ENCODE measurements at places on chromosomes 12 and 14.

DNA sequence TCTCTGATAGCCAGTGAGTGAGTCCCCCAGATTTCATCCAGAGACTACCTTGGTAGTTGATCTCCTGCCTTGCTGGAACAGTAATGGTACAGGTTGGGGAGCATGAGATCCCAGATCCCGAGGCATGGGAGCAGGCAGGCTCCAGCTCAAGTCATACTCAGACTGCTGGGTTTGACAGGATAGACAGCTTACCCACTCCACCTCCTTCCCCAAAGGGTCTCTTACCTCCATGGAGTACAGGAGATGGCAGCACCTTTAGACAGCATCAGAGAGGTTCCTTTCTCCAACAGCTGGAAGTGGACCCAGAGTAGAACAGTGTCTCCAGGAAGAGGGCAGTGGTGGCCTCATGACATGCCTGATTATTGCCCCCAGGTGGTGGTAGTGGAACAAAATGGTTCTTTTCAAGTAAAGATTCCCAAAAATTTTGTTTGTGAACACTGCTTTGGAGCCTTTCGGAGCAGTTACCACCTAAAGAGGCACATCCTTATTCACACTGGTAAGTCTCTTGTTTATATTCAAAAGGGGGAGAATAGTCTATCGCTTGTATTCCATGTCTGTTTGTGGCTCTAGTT lies 4.9 kb upstream of the CSAD start:
- DNase-seq: no peak

DNA sequence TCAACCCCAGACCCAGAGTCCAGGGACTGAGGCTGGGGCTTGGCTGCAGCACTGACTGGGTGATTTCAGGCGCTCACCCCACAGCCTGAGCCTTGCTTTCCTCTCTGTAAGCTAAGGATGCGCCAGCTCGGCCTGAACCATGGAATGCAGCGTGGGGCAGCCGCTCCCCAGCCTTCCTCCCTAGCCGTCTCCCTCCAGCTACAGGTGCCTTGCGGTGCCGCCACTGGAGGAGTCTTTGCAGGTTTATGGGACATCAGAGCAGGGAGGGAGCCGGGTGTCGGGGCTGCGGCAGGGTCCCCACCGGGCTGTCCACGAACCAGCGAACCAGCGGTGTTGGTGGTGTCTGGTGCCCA lies 19.4 kb downstream of the PPP2R5C start:
- DNase-seq: no peak

DNA sequence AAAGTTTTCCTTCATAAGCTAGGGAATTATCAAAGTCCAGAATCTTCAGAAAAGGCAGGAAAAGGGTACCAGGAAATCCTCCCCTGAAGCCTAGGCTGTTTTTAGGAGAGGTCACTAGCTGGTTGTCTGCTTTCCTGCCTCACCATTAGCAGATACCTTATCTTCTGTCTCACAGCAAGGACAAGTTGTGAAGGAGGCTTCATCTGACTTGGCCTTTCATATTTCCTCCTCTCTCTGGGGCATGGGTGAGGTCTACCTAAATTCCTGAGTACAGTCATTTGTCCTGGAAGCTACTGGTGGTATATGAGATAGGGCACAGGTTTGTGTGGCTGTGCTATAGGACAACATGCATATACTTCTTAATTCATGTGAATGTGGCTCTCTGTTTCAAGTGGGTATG lies 2.3 kb downstream of the FOXJ2 start:
- no peak for DNase-seq

- DNase-seq: peak; percentile 66
Measured at GRCh38 chr14:68939893-68940613, 39.0 kb downstream of the ACTN1 start.

DNA sequence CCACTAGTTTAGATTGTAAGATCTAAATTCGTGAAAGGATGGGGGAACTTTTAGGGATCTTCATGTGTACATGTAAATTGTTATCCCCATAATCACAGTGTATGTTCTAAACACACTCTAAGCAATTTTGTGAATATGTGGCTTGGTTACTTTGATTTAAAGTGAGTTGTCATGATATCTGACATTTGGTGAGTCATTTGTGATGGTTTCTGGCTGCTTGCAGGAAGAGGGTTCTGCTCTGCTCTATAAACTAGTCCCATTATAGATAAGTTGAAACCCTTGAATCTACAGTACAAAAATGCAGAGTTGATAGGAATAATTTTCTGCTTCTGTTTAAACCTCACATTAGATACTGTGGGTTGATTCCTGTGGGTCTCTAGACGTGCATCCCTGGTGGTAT lies 14.8 kb downstream of the GUCY2C start:
- no peak for DNase-seq

GRCh38 chr14:92906420-92906819 lies 16.5 kb upstream of the CHGA start:
- DNase-seq: no peak

- no peak for DNase-seq
Measured at GRCh38 chr14:77086951-77087350, 11.1 kb upstream of the CIPC start.

DNA sequence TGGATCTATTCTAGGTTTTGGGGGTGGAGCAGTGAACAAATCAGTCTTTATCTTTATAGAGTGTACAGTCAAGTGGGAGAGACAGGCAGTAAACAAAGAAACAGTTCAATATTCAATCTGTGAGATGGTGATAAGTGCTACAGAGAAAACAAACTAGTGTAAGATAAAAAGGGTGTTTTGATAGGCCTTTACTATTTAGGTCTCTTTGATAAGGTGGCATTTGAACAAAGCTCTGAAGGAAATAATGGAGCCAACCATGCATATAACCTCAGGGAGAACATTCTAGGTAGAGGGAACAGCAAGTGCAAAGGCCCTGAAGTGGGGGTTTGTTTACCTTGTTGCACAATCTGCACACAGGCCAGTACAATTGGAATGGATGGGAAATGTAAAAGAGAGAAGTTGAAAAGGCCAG lies 47.3 kb downstream of the PTPN11 start:
- no peak for DNase-seq

- DNase-seq: no peak
Measured at GRCh38 chr12:38878333-38878705, 27.1 kb downstream of the CPNE8 start.

DNA sequence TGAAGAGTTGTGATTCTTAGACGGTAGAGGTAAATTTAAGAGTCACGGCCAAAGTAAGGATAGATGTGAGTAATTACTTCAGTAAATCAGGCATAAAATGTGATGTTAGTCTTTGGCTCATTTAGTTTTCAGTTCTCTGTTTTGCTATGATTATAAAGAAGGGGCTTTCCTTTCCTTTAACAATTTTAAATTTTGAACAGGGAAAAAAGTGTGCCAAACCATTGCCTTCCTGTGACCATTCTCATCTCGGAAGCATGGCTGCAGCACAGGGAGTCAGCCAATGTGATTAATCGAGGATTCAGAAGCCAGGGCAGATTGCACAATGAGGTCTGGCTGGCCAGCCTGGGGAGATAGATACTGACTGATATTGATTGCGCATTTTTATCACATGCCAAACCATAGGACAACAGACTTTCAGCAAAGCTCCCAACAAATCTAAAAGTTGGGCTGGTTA lies 480.2 kb upstream of the PRICKLE1 start:
- no peak for DNase-seq

DNA sequence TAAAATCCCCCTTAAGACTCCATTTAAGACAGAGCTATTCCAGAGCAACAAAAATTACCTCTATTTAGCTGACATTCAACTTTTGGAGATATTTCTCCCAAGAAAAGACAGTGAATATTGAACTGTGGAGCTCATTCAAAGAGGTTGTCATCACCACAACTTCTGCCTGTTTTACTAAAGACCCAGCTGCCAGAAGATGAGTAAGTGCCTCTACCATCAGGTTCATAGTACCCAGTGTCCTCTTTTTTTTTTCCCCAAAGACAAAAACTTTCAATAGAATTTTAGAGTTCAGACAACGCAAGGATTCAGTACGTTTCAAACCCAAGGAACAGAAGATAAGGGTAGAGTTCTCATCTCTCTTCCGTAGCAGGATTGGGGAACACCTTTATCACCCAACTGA lies 461.3 kb downstream of the BCAT1 start:
- DNase-seq: no peak

DNA sequence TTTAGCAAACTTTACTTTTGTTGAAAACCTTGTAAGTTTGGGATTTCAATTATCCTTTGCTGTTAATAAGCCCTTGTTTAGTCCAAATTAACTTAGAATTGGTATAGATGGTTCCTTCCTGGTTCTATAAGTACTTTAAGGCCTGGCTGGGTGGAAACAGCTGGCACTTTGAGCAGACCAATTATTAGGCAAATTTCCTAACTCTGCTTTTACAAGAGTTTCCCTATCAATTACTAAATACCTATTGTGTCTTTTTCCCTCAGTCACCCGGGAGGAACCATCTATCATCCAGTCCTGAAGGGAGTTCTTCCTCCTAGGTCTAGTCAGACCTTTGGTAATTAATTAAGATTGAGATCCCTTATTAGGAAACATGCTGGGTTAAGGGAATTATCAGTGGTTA lies 138.0 kb downstream of the SLC38A6 start:
- no peak for DNase-seq

DNA sequence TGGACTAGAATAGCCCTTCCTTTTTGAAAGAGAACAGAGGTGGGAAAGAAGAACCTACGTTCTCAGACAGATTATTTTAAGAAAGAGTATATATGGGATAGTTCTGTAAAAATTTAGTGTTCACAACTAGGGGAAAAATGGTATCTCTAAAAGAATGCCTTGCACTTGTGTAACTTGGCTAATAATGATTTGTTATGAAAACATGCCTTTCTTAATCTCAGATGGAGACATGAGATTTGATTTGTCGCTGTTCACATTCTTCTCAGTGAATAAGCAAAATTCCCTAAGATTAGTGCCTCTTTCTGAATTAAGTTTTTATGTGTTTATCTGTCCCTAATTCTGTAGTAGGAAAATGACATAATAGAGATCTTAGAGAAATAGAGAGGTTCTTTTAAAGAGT lies 100.8 kb downstream of the USP15 start:
- DNase-seq: no peak
